ENCODE measurements at places on chromosomes 16 and 17.

- no peak for DNase-seq
These were observed 1.4 kb upstream of the SLFN11 start for GRCh38 chr17:35374766-35375344.

DNA sequence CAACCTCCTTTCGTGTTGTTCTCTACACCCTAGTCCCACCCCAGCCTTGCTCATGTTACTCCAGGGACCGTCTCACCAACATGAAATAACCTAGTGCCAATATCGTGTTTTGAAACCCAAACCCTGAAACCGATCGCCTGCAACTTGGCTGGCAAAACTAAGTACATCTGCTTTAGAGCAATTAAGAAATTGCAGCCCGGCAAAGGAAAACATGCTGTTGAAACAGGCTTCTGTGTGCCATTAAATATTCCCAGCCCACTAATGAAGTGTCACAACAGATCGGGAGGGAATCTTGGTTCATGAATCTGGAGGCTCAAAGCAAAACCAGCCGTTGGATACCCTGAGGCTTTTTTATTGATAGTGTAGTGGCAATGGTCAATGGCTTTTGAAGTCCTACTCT, 48.3 kb upstream of the GPR139 start:
- DNase-seq: no peak

GRCh38 chr16:5075637-5076036, 4.0 kb downstream of the ALG1 start:
- no peak for DNase-seq

DNA sequence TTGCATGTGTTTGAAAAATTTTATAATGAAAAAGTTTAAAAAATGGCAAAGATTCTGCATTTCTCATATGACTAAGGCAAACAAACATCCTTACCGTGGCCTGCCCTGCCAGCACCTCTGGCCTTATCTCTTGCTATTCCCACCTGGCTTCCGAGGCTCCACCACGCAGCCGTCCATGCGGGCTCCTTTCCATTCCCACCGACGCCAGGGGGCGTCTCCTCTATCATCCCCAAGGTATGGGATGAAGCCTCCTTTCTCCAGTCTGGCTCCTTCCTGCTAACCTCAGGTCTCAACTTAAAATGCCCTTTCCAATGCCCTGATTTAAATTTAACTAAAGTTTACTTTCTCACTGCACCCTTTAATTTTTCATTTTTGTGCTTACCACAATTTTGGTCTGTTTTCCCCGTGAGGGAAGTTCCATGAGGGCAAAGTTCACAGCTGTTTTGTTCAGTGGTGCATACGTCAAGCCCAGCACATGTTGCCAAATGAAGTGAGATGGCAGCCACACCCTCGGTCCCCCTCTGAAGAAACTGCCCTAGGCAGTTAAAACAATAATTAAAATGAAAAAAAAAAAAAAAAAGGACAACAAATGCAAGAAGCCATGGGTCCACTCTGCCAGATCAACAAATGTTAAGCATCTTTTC, 13.3 kb upstream of the SDK2 start:
- peak; percentile 29 for DNase-seq

GRCh38 chr16:3878610-3879009, 1.9 kb downstream of the CREBBP start:
- no peak for DNase-seq

DNA sequence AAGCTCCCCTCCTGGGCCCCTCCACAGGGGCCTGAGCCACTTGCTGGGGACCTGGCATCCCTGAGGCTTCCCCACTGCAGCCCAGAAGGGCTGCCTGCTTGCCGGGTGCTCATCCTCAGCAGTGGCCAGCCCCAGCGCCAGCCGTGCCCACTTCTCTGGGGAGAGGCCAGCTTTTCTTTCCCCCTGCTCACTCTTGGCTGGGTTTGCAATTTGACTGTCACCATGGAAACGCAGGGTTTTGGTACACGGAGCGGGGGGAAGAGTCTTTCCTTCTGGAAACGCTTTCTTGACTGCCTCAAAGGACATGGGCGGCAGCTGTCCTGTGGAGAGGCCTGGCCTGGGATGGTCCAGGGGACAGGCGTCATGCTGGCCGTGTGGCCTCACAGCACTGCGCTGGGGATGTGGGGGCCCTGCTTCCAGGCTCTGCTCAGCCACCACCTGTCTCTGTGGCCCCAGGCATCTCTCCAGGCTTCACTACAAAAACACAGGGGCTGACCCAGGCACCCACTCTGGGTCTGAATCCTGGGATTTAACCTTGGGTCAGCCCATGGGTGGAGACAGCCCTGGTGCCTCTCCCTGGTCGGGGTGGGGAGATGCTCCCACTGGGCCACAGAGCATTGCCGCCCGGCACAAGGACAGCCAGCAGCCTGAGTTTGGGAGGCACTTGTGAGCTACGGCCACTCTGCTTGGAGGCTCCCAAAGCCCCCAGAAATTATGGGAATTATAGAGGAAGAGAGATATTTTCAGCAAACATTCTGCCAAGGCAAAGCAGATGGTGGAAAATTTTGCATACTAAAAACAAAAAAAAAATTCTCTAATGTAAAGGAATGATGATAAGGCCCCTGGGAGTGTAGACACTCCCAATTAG, 45.9 kb upstream of the DOC2B start:
- no peak for DNase-seq

- no peak for DNase-seq
These were observed 10.1 kb downstream of the METRNL start for GRCh38 chr17:83089328-83090132.

- no peak for DNase-seq
These were observed 4.4 kb upstream of the ZFPM1 start for GRCh38 chr16:88448461-88449266.

DNA sequence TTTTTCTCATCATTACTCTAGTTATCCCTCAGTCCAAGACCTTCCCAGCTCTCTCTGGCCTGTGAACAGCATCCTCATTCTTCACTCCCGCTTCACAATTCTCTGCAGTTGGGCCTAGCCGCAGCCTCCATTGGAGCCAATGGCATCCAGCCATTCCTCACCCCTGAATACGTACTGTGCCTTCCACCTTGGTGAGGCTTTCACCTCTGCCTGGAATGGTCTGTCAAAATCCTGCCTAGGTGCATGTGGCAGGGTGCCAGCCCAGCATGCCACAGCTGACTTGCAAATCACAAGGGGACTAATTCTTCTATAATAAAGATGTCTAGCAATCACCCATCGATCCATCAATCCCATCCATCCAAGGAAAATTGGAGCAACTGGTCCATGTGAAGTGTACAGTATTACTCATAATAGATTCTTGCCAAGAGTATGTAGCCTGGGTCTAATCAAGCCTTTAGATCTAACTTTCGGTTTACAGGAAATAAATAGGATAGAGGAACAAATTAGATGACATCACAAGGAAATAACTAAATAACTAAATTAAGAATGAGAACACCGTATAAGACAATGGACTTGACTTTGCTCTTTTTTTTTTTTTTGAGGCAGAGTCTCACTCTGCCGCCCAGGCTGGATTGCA, 5.1 kb upstream of the CX3CL1 start:
- DNase-seq: no peak

GRCh38 chr16:68770671-68771070, 33.6 kb downstream of the CDH1 start:
- no peak for DNase-seq

GRCh38 chr16:17470908-17471718, at the start of gene XYLT1:
Gene XYLT1 (minus strand): TSS chr16:17470960. CDS start chr16:17470796, 164 bp downstream.
- no peak for DNase-seq

GRCh38 chr17:80891397-80892018, 100.1 kb upstream of the CHMP6 start:
- DNase-seq: peak; percentile 76

DNA sequence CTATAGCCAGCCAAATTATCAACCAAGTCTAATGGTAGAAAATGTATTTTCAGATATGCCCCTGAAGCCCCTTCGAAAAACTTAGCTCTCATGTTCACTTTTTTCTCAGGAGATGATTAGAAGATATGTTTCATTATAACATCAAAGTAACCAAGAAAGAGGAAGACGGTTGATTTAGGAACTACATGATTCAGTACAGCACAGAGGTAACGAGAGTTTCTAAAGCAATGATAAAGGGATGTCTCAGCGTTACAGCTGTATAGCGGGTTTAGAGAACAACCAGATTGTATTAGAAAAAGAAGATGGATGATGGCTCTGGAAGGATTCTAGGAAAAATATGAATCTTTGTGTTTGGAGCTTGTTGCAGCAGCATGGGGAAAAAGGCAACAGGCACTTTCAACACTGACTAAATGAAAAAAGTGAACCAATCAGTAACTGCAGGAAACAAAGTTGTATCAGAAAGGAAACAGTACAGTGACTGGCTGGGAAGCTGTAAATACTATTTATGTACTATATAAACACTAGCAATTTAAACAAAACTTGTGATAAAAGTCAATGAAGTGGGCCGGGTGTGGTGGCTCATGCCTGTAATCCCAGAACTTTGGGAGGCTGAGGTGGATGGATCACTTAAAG, 21.5 kb downstream of the MBTD1 start:
- DNase-seq: no peak

- DNase-seq: no peak
These were observed 64.6 kb downstream of the GNAO1 start for GRCh38 chr16:56255904-56256303.

DNA sequence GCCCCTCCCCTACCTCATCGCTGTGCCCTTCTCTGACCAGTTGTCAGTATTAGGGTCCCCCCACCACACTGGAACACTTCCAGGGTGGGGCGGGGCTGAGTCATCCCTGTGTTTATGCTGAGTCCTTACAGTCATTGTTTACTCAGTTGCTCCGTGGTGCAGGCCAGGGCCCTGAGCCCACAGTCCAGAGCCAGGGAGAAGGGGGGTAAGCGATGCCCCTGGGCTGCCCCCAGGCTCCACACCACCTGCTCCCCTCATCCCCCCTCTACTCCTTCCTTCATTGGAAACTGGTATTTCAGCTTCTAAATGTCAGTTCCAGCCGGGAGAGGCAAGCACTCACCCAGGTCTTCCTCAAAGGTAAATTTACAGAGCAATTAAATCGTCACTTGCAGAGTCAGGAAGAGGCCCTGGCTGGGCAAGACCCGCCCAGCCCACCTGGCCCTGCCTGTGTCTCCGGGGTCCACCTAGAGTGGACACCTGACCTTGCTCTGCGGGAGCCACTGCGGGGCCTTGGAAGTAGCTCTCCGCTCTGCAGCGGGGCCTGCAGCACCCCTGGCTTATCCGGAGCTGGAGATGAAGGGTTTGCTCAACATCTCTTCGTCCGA, 4.8 kb downstream of the ATP2A3 start:
- DNase-seq: no peak

GRCh38 chr17:8994319-8994718, 27.0 kb upstream of the NTN1 start:
- DNase-seq: peak; percentile 28

All from stimulated activated CD4-positive, alpha-beta T cell treated with anti-CD3 and anti-CD28 coated beads, TNF-alpha, amount 100 ng/mL, for 24 hours (primary cell).